Activated gamma-delta T cell treated with Interleukin-2 at 50 U/mL for 16 hours (primary cell): ENCODE measurements at places on chromosomes 3 and 15.

GRCh38 chr3:85170646-85171045, 211.9 kb downstream of the CADM2 start:
- no peak for DNase-seq

DNA sequence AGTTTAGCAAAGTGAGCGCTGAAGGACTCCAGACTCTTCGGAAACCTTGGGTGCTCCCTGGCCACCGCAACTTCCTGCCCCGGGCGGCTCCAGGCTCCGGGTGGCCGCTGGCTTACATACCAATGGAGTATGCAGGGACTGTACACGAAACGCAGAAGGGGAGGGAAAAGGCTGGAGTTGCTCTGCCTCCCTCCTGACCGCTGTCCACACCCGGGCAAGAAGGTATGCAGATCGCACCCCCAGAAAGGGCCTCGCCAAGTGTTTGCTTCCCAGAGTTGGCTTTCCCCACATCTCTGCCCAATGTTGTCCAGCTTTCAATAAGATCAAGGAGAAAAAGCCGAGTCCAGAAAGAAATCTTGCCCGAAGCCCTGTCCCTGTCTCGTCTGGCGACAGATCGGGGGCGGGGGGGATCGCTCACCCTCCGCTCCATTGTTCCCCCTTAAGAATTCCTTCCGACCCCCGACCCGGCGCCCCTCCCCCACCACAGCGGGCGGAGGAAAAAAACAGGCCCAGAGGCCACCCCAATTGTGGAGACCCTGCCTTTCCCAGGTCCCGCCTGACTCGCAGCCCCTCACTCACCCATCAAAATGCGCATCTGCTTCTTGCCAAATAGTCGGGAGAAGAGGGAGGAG, 533 bp downstream of the ARF4 start:
- DNase-seq = peak; percentile 54

- no peak for DNase-seq
Observed at GRCh38 chr3:16290827-16291196, 25.8 kb downstream of the OXNAD1 start.

GRCh38 chr15:101325263-101326025, 30.4 kb upstream of the SNRPA1 start:
- DNase-seq = no peak

DNA sequence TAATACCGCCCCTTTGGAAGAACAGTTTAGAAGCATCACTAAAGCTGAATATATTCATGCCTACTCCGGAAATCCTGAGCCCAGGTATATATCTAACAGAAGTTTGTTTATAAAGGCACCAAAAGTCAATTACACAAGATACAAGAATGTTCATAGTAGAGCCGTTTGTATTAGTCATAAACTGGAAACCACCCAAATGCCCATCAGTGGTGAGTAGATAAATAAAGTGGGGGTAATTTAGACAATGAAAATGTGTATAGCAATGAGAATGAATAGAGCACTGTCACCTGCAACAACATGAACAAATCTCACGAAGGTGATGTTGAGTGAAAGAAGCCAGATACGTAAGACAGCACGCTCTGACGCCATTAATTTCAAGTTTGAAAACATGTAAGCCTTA, 68.3 kb upstream of the GLCE start:
- DNase-seq = no peak
